ENCODE measurements at places on chromosomes 11 and 22. TPM values are rescaled to one million over a fixed set of nuclear protein-coding genes. Genes with fewer than 3 reads are reported as not detected.

- H3K4me3 ChIP-seq, result no peak overlapping the region
- peak; percentile 67 for DNase-seq
- H3K27me3 ChIP-seq, result no peaks in the 10 kb centered on the region
- H3K27ac ChIP-seq, result no peak overlapping the region
- H3K4me1 ChIP-seq, result peaks cover 5% of the 10 kb centered on the region
Observed at GRCh38 chr11:122068141-122068540, 47.9 kb downstream of the BLID start.

DNA sequence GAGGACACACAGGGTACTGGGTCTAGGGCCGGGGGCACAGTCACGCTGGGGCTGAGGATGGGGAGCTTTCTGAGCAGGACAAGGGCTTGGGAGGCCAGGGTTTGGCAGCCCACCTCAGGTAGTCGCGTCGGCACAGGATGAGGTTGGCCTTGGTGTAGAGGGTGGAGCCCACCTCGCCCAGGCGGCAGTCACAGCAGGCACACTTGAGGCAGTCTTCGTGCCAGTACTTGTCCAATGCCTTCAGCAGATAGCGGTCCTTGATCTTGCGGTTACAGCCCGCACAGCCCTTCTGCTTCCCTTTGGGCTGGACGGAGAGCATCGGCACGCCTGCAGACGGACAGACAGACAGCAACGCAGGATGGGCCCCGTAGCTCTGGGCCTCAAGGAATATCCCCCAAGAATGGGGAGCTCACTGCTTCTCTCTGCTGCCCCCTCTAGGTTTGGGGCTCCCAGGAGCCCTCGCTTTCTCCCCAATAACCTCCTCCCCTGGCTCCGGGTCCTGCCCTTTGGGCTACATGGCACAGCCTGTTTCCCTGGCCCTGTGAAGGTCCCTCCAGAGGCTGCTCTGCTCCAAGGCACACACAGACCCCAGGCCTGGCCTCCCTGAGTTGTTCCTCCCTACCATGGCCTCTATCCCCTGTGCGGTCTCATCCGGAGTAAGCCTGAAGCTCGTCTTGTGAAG is 33.4 kb downstream of the LMO1 start:
- no peaks in the 10 kb centered on the region for H3K4me1 ChIP-seq
- no peak overlapping the region for H3K27ac ChIP-seq
- no peak for DNase-seq
- H3K36me3 ChIP-seq, result no peaks in the 10 kb centered on the region
- H3K27me3 ChIP-seq, result no peaks in the 10 kb centered on the region

Gene NAALADL1
- 26.2 TPM for total RNA-seq

GRCh38 chr22:37510091-37510490 is 9.1 kb downstream of the CARD10 start:
- peaks cover 18% of the 10 kb centered on the region for H3K4me1 ChIP-seq
- H3K27ac ChIP-seq, result no peak overlapping the region
- no peak overlapping the region for H3K4me3 ChIP-seq
- H3K36me3 ChIP-seq, result peaks cover 4% of the 10 kb centered on the region

DNA sequence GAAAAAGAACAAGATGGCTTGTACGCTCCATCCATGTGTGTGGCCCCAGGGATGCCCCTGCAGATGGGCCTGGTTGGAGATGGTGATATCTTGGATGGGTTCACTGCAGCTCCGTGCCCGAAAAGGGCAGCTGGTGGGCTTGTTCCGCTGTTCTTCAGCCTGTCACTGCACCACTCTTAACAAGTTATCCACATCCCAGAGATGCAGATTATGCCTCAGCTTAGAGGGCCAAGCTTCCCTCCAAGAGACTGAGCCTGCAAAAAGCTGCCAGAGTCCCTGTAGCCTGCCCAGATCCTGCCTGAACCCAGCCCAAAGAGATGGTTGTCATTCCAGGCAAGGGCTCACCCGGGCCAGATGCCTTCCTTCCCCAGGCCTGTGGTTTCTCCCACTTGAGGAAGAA is 308.0 kb downstream of the OPCML start:
- H3K4me3 ChIP-seq, result no peak overlapping the region
- H3K27me3 ChIP-seq, result no peaks in the 10 kb centered on the region
- H3K36me3 ChIP-seq, result no peaks in the 10 kb centered on the region
- H3K4me1 ChIP-seq, result no peaks in the 10 kb centered on the region

DNA sequence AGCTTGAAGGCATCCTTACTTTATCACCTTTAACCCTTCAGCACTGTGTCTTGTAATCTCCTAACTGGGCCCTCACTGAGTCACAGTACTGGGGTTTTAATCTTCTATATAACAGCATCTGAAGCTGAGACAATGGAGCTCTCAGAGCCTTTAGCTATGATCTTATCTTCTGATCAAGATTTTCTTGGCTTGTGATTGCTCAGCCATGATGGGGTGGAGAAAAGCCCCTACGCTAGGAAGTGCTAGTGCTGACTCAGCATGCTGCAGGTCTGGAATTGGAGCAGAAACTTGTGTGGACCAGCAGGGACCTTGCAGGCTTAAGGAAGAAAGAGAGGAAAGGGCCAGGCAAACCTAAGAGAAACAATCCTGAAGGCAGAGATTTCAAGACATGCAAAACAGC is 71.7 kb upstream of the EED start:
- H3K36me3 ChIP-seq, result no peaks in the 10 kb centered on the region
- no peak for DNase-seq
- no peak overlapping the region for H3K4me3 ChIP-seq
- peaks cover 13% of the 10 kb centered on the region for H3K4me1 ChIP-seq

Gene FOLR2
- total RNA-seq, result not detected

Gene SCN2B
- 4.9 TPM for total RNA-seq

Gene SAMM50
- 32.9 TPM for total RNA-seq

GRCh38 chr11:118623269-118623655 is 15.8 kb downstream of the PHLDB1 start:
- peak; percentile 69 for DNase-seq
- H3K4me3 ChIP-seq, result no peak overlapping the region
- peaks cover 38% of the 10 kb centered on the region for H3K4me1 ChIP-seq
- H3K27ac ChIP-seq, result peak overlapping the region; percentile 94
- H3K27me3 ChIP-seq, result no peaks in the 10 kb centered on the region

Gene OOSP1
- total RNA-seq, result not detected

Gene KCNQ1OT1
- 1.8 TPM for total RNA-seq

GRCh38 chr11:35144806-35145205 is 5.8 kb downstream of the CD44 start:
- peaks cover 36% of the 10 kb centered on the region for H3K4me1 ChIP-seq
- peak; percentile 72 for DNase-seq
- H3K4me3 ChIP-seq, result peak overlapping the region; percentile 99
- no peaks in the 10 kb centered on the region for H3K27me3 ChIP-seq
- H3K27ac ChIP-seq, result peak overlapping the region; percentile 91

DNA sequence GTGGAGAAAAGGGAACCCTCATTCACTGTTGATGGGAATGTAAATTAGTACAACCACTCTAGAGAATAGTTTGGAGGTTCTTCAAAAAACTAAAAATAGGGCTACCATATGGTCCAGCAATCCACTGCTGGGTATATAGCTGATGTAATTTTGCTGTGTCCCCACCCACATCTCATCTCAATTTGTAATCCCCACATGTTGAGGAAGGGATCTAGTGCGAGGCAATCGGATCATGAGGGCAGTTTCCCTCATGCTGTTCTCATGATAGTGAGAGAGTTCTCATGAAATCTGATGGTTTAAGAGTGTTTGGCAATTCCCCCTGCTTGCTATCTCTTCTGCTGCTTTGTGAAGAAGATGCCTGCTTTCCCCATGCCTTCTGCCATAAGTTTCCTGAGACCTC is 17.1 kb upstream of the OR52M1 start:
- DNase-seq, result no peak
- H3K4me1 ChIP-seq, result no peaks in the 10 kb centered on the region
- no peaks in the 10 kb centered on the region for H3K27me3 ChIP-seq
- H3K36me3 ChIP-seq, result no peaks in the 10 kb centered on the region
- H3K4me3 ChIP-seq, result no peak overlapping the region

- peaks cover 22% of the 10 kb centered on the region for H3K27me3 ChIP-seq
- DNase-seq, result no peak
- no peak overlapping the region for H3K27ac ChIP-seq
- no peak overlapping the region for H3K4me3 ChIP-seq
- no peaks in the 10 kb centered on the region for H3K4me1 ChIP-seq
Observed at GRCh38 chr11:117871784-117872183, 4.7 kb downstream of the FXYD6 start.

Gene SHANK2
- 1.3 TPM for total RNA-seq

- H3K4me1 ChIP-seq, result peaks cover 2% of the 10 kb centered on the region
- no peak overlapping the region for H3K4me3 ChIP-seq
- H3K36me3 ChIP-seq, result no peaks in the 10 kb centered on the region
Observed at GRCh38 chr22:20312396-20313191, 7.3 kb downstream of the DGCR6L start.

GRCh38 chr11:61617515-61617914 is 36.6 kb upstream of the SYT7 start:
- H3K27ac ChIP-seq, result no peak overlapping the region
- peak; percentile 46 for DNase-seq
- no peaks in the 10 kb centered on the region for H3K36me3 ChIP-seq
- no peak overlapping the region for H3K4me3 ChIP-seq
- H3K27me3 ChIP-seq, result no peaks in the 10 kb centered on the region

- H3K27ac ChIP-seq, result no peak overlapping the region
- H3K4me3 ChIP-seq, result no peak overlapping the region
- peaks cover 14% of the 10 kb centered on the region for H3K4me1 ChIP-seq
- no peaks in the 10 kb centered on the region for H3K36me3 ChIP-seq
- DNase-seq, result no peak
- H3K27me3 ChIP-seq, result no peaks in the 10 kb centered on the region
Observed at GRCh38 chr22:28394513-28395110, 285.0 kb downstream of the TTC28 start.

DNA sequence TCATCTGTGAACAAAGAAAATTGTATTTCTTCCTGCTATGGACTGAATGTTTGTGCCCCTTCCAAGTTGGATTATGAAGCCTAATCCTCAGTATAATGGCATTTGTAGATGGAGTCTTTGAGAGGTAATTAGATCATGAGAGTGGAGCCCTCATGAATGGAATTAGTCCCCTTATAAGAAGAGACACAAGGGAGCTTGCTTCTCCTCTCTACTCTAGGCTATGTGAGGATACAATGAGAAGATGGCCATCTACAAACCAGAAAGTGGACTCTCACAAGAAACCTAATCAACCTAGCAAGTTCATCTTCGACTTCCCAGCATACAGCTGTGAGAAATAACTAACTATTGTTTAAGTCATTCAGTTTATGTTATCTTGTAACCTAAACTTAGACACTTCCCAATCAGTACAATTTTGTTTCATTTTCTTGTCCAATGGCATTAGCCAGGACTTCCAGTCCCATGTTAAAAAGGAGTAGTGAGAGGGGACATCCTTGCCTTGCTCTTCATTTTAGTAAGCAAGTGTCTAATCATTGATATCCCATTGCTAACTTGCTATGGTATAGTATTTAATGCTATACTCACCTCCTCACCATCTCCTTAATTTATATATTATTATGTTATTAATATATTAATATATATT is 45.7 kb downstream of the PDGFD start:
- no peaks in the 10 kb centered on the region for H3K36me3 ChIP-seq
- H3K27ac ChIP-seq, result no peak overlapping the region
- H3K27me3 ChIP-seq, result no peaks in the 10 kb centered on the region
- no peak for DNase-seq
